Head of caudate nucleus (tissue), 42 donors: ENCODE measurements at places on chromosomes 4 and X.
A peak's percentile ranks its signal among the peaks of the same experiment; 100 is the strongest.

GRCh38 chr4:175306436-175306835 is 388.3 kb downstream of the ADAM29 start:
- DNase-seq, result no peak

- no peak for DNase-seq
Measured at GRCh38 chrX:33190016-33190415, 21.3 kb downstream of the DMD start.

GRCh38 chrX:96474029-96474740 is 210.5 kb upstream of the DIAPH2 start:
- DNase-seq, result no peak

GRCh38 chr4:182736207-182736606 is 181.0 kb downstream of the DCTD start:
- DNase-seq, result peak; percentile 23

DNA sequence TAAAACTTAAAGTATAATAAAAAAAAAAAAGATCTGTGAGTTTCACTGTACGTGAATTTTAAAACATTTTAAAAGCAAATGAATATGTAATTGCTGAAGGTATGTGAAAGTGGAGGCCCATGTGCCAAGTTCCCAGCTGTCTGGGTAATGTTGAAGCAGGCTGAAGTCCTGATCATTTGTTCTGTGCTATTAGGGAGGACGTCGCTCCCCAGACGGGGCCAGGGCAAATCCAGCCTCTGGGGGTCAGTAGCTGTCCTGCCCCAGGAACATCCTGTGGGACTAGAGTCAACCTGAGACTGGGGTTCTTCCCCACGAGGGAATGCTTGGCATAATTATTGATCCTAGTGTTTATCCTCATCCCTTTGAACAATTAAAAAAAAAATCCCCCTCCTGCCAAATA is 48.8 kb downstream of the PDE5A start:
- DNase-seq, result no peak

- DNase-seq, result peak; percentile 37
Measured at GRCh38 chrX:72306851-72307645, 1.3 kb upstream of the CITED1 start.

- DNase-seq, result no peak
Measured at GRCh38 chrX:3990569-3990968, 277.1 kb upstream of the PRKX start.

DNA sequence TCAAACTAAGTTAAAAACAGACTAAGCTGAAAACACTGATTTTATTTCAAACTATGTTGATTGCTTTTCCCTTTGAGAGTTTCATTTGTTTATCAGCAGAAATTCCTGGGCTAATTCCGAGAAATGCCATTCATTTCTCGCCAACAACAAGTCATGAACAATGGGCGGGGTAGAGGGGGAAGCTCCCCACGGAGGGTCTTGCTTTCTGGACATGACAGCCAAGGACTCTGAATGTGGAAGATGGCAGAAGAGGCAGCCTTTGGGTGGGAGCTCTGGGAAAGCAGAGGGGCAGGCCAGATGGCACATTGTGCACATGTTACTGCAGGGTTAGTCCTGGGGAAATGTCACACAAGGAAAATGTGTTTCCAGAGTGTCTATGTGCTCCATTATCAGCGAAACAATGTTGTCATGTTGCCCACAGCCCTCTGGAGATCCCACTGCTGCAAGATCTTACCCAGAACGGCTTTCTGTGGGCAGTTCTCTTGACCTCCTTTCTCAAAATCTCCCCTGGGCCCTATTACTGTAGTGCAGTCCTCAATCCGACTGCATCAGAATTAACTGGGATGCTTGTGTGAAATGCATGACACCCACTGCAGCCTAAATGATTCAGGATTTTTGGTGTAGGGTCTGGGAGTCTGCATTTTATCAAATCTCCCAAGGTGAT is 45.0 kb downstream of the CHRDL1 start:
- no peak for DNase-seq

DNA sequence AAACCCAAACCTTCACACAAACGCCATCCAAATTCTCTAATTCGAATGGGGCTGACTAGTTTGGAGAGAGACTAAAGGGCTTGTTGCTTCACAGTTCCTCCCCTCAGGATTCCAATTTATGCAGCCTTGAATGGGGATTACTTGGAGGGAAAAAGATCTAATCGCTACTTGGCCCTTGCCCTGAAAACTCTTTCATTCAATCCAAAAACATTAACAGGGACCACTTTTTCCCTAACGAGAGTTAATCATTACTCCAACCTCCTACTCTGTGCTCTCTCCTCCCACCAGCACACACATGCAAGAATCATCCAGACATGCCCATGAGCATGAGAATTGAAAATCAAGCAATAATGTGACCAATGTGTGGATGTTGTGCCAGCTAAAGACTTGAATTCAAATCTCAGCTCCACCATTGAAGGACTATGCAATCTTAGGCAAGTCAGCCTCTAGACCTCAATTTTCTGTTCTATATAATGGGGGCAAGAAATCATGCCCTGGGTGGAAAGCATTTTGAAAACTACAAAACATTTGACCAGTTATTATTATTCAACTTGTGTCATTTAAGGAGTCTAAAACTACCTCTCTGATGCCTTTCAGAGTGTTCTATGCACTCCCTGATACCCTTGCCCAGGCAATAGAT is 34.3 kb upstream of the GPC3 start:
- DNase-seq, result no peak

GRCh38 chr4:183185018-183185417 is 86.0 kb downstream of the WWC2 start:
- DNase-seq, result no peak

DNA sequence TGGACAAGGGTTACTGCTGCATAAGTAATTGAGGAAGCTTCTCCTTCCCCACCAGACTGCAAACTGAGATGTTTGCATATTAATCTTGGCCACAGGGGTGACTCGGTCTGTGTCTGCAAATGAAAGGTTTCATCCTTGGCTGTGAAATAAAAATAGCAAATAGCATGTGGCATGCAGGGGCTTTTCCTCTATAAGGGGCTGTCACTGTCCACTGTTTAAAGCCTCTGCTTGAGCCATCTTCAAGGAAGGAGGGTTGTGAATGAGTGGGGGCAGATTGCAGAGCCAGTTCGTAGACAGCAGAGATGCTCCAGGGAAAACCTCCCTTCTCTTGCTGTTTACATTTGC is 33.3 kb downstream of the TMSB4X start:
- no peak for DNase-seq

- no peak for DNase-seq
Measured at GRCh38 chrX:37820646-37821045, 26.7 kb downstream of the DYNLT3 start.

GRCh38 chr4:1472911-1473518 is 66.8 kb upstream of the NKX1-1 start:
- no peak for DNase-seq

DNA sequence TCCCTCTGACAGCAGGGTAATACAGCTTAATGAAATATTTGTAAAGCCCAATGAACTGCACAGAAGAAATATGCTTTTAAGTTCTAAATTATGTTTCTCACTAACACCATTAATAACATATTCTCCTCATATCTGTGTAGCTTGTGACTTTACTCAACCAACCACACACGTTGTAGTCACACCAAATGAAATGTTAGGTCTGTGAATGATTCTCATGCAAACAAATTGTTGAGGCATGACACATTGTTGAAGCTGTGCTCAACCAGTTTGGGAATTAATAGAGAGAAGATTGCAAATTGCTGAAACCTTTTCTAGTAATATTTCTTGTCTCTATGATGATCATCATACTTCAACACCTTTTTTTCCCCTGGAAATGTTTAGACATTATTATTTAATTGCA is 645.9 kb downstream of the PCDH7 start:
- DNase-seq, result no peak

DNA sequence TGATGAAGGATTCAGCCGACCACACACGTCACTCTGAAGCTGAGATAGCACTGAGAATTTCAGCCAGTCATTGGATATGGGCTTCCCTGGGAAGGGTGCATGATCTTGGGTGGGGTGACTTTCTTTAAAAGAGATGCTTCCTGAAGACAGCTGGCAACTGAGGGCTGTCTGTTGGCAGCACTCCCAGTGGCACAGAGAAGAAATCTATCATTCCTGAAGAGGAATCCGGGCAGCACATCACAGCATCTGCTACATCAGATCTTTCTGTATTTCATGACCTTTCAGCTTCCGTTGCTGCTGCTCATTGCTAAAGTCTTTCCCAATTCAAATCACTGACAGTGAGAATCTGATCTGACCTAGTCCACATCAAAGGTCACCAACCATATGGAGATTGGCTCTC is 193.8 kb upstream of the RBPJ start:
- DNase-seq, result no peak

GRCh38 chrX:71128915-71129765 is 10.7 kb downstream of the MED12 start:
- DNase-seq, result peak; percentile 63

- no peak for DNase-seq
Measured at GRCh38 chrX:24479924-24480323, 14.8 kb downstream of the PDK3 start.

GRCh38 chr4:95289028-95289634 is 259.6 kb downstream of the UNC5C start:
- DNase-seq, result no peak

- DNase-seq, result no peak
Measured at GRCh38 chr4:142331646-142332045, 514.5 kb downstream of the INPP4B start.

GRCh38 chr4:122053186-122053585 is 98.9 kb upstream of the BLTP1 start:
- no peak for DNase-seq

- no peak for DNase-seq
Measured at GRCh38 chrX:109952985-109953905, 49.7 kb upstream of the TMEM164 start.

DNA sequence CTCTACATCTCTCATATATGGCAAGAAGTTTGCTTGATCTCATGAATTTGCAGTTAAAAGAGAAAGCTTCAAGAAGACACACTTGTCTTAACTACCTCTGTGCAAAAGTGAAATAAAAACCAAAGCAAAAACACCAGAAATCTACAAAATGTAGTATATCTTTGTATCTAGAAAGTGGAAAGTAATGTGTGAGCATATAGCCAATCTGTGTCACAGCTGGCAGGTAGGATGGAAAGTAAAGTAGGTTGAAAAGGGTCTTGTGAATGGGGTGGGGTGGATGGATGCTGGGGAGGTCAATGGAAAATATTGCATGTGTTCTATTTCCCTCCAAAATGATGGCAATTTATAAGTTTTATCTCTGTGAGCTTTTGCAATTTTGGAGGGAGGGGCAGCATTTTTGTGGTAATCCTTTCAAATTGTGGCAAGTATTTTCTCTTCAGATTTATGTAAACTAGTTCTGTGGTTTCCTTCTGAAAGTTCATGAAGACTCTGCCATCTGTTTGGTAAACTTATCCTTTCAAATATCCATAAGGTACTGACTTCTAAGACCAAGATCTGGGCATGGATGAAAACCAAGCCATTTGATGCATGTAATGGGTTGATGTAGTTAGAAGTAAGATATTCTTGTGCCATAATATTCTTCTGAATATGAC is 215.9 kb upstream of the GIMD1 start:
- DNase-seq, result no peak

- no peak for DNase-seq
Measured at GRCh38 chr4:48058617-48059530, 42.3 kb downstream of the NIPAL1 start.

DNA sequence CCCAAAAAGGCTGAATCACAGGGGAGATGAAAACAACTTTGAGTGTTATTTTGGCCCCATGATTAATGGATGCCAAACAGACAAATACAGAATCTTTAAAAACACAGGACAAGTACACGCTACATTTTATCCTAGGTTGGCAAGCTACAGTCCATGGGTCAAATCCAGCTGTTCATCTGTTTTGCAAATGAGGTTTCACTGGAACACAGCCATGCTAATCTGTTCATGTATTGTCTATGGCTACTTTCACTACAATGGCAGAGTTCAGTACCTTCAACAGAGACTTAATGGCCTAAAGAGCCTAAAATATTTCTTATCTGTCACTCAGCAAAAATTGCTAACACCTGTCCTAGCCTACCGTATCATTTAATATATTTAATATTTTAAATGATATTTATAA is 1548.5 kb upstream of the IGFBP7 start:
- no peak for DNase-seq

DNA sequence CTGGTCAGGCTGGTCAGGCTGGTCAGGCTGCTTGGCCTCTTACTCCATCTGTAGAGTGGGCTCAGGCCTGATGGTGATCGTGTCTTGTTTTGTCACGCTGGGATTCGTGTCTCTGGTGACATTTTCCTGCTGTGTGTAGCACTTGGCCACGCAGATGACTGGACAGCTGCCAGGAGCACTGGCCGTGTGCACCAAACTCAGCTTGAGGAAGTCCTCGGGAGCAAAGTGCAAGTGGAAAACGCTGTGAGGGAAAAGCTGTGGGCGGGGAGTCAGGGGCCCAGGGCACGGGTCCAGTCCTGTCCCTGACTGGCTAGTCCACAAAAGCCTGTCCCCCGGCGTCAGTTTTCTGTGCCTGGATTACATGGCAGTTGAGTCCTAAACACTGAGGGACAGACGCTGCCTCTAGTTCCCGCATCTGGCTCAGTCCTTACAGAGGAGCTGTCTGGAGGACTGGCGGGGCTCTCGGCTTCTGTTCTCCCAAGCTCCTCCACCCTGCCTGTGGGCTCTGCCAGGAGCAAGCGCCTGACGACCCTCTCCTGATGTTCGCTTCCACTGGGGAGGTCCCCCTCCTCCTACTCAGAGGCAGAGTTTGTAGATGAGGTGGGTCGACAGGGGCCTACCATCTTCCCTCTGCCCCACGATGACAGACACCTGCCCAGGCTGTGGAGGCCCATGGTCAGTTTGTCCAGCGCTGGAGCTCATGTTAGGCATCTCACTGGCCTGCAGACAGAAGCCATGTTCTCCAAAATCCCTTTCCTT is 35.9 kb upstream of the GRPEL1 start:
- DNase-seq, result peak; percentile 51

DNA sequence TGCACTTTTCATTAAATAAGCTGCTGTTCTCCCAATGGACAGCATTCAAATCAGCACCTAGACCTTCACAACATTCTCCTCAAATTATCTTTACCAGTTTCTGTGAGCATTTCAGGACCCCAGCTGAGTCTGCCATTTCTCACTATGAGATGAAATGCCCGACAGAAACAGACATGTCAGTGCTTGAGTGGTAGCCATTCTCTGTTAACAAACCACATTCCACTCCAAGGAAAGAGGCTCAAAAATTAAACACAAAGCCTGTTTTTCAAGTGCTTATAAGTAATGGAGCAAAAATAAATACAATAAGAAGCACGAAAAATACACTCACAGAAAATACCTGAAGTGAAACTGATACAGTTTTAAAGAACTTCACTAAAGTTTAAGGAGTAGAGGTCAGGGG is 320.2 kb upstream of the PRPS2 start:
- no peak for DNase-seq

- DNase-seq, result no peak
Measured at GRCh38 chr4:110503270-110504083, 27.5 kb downstream of the ENPEP start.

GRCh38 chrX:16920075-16920474 is 26.4 kb upstream of the REPS2 start:
- no peak for DNase-seq

DNA sequence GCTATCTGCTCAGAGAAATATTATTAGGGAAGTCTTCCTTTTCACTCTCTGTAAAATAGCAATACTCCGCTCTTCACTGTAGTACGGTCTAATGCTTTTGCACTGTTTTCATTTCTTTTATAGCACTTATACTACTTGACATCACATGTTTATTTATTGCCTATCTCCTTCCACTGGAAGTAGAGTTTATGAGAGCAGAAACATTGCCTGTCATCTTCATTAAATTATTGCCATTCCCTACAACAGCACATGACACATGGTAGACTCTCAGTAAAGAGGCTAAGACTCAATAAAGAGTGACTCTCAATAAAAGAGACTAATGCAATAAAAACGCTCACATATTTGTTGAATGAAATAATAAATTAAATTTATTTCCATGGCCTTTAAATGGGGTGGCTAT is 241.3 kb upstream of the MAGEC2 start:
- no peak for DNase-seq

- DNase-seq, result no peak
Measured at GRCh38 chr4:154406018-154406795, 85.4 kb downstream of the DCHS2 start.
